ENCODE measurements at places on chromosomes 16 and 17. TPM values are rescaled to one million over a fixed set of nuclear protein-coding genes. Genes with fewer than 3 reads are reported as not detected.

- no peak for DNase-seq
Observed at GRCh38 chr16:86709902-86710601, 131.7 kb downstream of the FOXL1 start.

DNA sequence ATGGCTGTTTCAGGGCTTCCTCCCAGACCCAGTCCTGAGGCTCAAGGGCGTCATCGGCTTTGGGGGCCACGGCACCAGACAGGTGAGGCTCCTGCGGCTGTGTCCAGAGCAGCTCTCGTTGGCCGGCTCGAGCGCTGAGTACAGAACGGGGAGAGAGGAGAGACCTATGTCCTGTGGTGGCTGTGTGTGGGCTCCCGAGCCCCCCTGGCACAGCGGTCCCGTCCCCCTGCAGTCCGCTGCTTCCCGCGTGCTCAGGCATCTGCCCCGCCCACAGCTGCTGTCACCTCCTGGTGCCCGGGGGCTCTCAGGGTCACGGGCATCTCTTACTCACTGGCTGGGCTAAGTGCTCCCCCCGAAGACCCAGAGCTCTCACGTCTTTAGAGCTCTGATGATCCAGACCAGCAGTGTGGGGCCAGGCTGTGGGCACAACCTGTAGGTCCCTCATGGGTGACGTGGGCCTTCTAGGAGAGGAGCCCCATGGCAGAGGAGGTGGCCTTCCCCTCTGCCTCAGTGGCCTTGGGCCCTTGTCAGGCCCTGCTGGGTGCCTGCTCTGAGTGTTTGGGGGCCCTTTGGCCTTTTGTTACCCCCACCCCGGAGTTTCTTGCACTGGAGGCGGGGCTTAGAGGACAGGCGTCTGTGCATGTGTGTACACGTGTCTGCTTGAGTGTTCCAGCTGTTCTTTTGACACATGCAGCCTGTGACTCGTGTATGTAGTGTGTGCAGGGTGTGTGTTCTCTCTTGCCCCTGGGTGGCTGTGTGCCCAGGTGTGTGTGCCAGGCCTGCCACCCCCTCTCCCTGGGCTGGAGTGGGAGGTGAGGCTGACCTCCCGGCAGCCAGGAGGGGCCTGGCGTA lies 3.5 kb downstream of the WDR90 start:
- DNase-seq: no peak

DNA sequence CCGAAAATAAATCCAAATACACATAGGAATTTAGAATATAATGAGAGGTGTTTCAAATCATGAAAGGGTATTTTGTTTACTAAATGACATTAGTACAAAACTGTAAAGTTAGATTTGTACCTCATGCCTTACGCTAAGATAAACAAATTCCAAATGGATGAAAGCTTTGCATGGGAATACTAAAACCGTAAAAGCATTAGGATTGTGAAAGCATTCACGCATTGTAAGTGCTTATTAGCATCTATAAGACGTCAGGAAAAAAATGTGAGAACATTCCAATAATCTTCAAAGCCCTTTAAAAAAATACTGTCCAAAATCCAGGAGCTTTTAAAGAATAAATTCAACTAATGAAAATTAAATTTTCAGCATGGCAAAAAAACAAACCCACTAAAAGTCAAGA lies 24.8 kb upstream of the ALOX15 start:
- DNase-seq: no peak

- DNase-seq: no peak
Observed at GRCh38 chr16:69926241-69926640, 24.9 kb upstream of the CLEC18A start.

- no peak for DNase-seq
Observed at GRCh38 chr17:2366747-2367494, 29.6 kb downstream of the SGSM2 start.

DNA sequence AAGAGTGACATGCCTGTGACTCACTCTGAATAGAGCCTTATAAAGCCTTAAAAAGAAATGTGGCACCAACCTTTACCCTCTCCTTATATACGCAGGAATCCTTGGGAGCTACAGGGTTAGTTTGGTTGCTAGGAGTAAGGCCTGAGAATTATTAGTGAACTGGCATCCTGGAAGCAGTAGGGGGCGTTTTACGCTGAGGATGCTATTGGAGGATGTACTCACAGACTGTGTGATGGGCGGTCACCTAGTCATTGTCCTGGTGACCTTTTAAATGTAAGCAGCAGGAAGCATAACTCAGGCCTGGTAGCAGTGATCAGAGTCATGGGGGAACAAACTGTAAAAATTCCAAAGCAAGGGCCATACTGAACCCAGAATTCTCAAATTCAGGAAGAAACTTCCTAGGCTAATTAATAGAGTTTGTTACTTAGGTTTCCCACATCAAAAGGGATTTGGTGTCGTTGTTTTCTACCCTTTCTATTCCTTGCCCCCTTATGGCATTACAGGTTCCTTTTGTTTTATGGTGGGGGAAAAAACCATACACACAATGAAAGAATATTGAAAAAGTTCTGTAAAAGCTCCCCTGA lies 153.8 kb downstream of the SNX11 start:
- no peak for DNase-seq

Gene ABCC11
- total RNA-seq: 0.16 TPM

Gene KRT222
- 0.26 TPM for total RNA-seq

Gene AFMID
- 62.1 TPM for total RNA-seq

Gene KRTAP4-6
- 13.0 TPM for total RNA-seq

Gene MMP28
- total RNA-seq: 109 TPM

Gene SHCBP1
- total RNA-seq: 6.3 TPM

Gene C16orf86
- 2.1 TPM for total RNA-seq

Gene RASD1
- total RNA-seq: 20.8 TPM
